Activated T-cell treated with anti-CD3 and anti-CD28 coated beads, Interleukin-2, amount 50 U/mL, for 72 hours (primary cell): ENCODE measurements at places on chromosomes 4 and X.

DNA sequence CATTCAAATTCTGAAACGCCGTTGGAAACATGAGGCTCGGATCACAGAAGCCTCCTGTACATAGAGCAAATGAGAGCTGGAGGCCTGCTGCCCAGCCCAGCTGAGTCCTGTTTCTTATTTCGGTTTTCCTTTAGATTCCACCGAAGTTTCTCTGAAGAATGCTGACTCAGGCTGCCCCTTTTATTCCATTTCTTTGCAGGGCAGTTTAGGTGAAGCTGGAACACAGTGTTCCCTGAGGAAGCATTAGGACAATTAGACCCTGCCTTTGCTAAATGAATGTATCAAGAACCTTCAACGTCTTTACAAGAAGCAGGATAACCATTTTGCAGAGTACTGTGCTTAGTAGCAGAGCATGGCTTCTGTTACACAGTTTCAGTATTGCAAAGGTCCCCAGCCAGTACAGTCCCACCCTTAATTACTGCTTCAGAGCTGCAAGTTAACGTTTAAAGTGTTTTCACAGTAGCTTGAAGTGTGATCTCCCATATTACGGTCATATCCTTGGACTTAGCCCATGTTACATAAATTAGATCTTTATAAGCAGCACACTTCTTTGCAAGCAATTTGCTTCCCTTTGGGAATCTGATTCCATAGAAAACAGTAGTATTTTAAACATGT, 117.0 kb downstream of the TBL1X start:
- DNase-seq: no peak

DNA sequence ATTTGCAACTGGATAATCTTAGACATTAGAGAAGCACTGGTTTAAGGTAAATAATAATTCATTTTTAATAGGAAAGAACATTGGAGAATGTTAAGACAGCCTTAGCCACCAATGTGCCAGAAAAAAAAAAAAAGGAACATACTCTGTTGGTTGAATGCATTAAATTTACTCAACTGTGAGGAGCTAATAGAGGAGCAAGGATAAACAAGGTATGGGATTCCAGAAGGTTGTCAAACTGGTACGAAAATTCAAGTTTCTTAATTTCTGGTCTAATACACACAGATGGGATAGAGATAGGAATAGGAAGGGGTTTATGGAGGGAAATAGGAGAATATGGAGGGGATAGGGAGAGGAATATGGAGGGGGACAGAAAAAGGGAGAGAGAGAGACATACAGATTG, 1096.6 kb downstream of the ARAP2 start:
- no peak for DNase-seq

- no peak for DNase-seq
Observed at GRCh38 chr4:177225605-177226004, 84.1 kb upstream of the NEIL3 start.

DNA sequence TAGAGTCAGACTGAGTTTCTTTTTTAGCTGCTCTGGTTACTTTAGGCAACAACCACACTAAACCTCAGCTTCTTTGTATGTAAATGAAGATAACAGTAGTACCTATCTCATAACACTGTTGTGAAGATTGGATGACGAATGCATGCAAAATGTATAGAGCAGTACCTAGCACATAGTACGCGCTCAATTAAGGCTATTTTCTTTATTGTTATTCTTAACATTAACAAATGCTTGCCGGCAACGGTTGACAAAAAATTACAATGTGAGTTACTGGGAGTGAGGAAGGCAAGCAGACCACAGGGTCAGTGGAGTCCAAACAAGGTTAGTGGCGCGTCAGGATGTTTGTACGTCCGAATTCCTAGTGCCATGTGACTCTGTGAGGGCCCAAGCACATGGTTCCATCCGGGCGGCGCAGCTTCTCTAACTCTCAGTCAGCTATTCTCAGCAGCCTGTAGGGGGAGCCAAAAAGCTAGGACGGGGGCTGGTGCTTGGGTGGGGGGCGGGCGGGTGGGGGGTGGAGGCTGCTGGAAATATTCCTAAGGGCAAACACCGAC, 821 bp upstream of the NALF2 start:
- DNase-seq: no peak

DNA sequence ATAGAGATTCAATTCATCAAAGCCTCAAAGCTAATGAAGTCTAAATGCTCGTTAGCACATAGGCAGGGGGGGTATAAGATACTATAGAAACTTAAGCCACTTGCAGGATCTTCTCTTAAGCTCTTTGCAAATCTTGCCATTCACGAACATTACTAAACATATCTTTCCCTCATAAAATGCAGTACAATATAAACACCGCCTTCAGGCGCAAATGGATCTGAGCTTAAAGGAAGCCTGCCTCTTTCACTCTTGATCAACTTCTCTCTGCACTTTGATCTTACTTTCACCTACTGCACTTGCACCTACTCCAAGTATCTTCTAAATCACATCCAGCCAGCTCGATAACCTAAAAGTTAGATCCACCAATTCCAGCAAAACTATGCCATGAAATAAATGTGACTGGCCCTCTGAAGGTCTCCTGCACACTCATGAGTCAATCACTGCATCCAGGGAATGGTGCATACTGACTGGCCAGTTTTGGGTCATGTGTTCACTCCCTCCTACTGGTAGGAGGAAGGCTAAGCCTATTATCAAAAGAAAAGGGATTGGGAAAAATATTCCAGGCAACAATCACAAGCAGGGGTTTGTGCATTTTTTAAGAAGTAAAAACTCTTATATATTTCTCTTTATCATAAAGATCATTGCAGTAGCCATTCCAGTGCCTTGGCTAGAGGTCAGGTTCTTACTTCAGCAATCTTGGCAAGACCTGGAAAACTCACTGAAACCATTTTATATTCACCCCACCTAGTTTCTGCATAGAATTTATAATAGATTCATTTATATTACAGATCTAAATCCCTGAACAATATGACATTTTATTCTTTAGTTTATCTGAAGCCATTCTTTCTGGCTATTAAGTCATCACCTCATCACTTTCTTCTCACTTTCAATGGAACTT, 222.0 kb downstream of the PPP3CA start:
- DNase-seq: no peak

DNA sequence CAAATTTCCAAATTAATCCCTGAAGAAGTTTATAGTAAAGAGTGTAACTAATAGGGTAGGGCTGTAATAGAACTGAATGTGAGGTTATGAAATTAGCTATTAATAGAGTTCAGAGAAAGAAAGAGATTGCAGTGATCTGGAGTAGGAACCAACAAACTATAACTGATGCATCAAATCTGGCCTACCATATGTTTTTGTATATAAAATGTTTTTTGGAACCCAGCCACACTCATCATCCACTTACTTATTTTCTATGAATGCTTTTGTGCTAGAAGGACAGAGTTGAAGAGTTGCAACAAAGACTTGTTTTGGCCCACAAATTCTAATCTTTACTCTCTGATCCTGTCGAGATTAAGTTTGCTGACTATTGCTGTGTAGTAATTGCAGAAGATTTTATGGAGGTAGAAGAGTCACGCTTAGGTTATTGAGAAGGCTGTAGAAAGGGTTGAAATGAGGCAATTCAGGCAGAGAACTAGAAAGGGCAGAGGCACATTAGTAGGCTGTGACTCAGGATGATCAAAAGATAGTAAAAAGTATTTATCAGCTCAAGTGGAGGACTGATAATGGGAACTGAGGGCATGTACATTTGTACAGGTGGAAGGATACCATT, 298.7 kb upstream of the EMCN start:
- no peak for DNase-seq

- DNase-seq: no peak
Observed at GRCh38 chrX:20205927-20206708, 60.6 kb downstream of the RPS6KA3 start.

GRCh38 chrX:13120017-13120416, 75.6 kb upstream of the FAM9C start:
- no peak for DNase-seq

DNA sequence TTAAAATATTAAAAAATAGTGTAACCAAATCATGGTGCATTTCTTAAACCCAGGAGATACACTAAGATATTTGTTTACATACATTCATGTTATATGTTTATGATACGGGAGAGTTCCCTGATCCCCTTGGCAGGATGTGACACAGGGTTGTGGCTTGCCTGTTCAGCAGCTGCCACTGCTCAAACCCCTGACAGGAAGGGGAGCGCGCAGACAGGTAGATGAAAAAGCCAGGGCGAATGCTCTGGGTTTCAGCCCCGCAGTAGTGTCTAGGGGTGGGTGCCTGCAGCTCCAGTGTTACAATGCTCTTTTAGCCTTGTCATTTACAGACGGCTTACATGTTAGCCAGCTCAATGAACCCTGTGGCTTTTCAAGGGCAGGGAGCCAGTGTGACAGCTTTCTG, 1343.8 kb upstream of the IGFBP7 start:
- DNase-seq: no peak

GRCh38 chr4:86220121-86220520, 139.7 kb downstream of the MAPK10 start:
- no peak for DNase-seq

GRCh38 chr4:186260504-186261448, 5.2 kb upstream of the F11 start:
- DNase-seq: no peak

DNA sequence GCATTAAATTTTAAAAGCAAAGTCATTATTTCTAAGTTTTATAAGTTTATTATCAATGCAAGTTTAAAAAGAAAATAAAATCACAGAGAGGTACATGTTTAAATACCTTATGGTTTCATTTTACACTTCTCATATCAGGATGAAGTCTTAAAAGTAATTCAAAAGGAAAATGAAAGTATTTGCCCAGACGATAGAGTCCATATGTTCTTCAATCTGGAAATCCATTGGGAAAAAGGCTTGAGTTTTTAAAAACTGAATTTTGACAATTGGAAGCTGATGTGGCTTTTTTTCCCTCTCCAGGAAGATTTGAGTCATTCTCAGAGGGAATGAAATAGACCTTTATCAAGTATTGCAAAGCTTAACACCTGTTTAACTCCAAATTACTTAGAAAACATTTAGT, 37.1 kb downstream of the MAB21L2 start:
- DNase-seq: no peak

DNA sequence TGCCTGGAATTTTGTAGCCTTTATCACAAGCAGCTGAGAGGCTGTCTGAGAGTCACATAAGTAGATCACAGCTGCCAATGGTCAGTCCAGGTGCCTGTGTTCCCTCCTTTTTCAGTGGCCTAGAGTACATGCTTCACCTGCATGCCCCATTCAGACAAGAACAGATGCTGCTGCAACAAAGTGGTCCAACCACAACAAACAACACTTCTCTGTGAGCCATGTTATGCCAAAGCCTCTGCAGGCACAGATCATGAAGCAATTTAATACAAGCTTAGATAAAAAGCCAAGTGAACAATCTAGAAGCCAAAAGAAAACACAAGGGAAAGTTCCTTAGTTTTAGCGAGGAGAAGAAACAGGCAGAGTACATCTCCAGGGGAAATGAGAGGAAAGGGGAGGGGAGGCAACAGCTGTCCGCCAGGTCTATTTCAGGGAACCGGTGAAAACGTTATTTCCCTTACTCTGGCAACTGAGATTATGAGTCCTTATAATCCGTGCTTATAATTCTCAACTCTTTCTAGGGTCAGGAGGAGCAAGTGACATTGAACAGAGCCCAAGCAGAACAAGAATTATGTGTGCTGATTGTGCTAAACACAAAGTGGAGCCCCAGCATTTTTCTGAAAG, 92.6 kb downstream of the TSPAN5 start:
- DNase-seq: no peak

DNA sequence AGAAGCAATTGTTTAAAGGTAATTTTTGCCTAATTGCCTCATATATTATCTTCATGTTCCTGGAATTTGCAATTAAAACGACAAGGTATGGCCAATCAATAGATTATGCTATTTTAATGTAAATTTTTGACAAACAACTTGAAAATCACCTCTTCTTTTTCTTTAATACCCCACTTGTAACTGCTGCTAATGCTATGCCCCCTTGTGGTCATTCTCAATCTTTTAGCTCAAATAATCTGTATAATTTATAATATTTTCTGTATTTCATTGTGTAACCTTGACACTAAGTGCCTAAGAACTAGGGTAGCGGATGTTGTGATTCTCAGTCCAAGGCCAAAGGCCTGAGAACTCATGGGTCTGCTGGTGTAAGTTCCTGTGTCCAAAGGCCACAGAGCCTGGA, 831.7 kb upstream of the POU3F4 start:
- DNase-seq: no peak

- DNase-seq: no peak
Observed at GRCh38 chrX:132810964-132811712, 147.3 kb downstream of the HS6ST2 start.

DNA sequence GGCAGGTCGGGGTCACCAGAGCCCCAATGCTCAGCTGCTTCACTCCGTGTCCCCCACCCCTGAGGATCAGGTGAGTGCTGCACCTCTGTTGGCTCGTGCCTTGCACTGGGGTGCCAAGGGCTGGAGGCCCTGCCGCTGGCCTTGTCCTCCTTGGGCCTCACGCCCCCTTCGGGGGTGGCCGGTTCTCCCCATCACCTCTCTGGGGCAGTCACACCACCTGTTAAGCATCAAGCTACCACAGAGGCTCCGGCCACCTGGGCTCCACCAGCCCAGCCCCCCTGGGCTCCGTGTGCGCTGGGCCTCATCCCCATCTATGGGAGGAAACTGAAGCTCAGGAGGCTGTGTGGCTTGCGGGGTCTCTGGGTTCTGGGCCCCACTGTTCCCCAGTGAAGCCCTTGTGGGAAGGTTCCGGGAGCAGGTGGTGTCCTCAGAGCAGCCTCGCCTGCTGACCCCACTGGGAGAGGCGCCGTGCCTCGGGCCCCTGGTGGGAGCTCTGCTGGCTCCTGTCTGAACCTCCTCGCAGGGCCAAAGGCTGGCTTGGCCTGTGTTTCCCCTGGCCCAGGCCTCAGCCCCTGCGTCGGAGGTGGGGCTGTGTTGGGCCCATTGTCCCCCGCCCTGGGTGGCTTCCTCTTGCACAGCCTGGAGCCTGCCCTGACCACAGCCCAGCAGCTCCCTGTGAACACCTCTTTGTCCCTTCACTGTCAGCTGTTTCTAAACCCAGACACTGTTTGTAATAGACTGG, 30.8 kb downstream of the DOK7 start:
- DNase-seq: no peak

DNA sequence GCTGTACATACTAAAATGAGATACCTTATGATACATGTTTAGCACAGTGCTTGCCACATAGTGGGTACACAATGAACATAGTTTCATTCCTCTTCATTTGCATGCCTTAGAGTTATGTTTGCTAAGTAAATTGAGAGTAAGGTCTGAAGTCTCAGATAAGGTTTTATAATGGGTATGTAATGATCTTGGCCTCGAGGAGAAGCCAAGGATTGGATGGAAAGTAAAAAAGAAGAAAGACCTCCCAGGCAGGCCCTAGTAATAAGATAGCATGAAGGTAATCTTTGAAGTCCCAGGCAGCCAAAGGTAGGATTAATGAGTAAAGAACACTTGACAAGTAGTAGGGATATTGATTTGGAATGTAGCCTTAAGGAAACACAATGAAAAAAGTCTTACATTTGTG, 55.8 kb upstream of the TSPAN7 start:
- no peak for DNase-seq
